ENCODE measurements at places on chromosomes 2 and 18.

DNA sequence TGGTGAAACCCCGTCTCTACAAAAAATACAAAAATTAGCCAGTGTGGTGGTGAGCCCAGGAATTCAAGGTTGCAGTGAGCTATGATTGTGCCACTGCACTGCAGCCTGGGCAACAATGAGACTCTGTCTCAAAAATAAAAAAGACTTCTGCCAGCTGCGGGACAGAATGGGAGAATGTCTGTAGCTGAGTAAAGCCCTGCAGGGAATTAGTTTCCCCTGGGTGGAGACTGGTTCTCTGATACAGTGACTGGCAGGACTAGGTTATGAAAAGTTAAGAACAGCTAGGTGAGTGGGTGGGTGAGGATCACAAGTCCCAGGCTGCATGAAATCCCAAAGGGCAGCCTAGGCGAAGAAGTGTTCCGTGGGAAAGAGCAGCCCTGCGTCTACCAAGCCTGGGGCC is 13.8 kb upstream of the CATIP start:
- H3K4me1 ChIP-seq, result no peaks in the 10 kb centered on the region
- H3K27me3 ChIP-seq, result no peaks in the 10 kb centered on the region
- no peaks in the 10 kb centered on the region for H3K36me3 ChIP-seq
- no peak overlapping the region for H3K4me3 ChIP-seq
- no peak overlapping the region for H3K27ac ChIP-seq

DNA sequence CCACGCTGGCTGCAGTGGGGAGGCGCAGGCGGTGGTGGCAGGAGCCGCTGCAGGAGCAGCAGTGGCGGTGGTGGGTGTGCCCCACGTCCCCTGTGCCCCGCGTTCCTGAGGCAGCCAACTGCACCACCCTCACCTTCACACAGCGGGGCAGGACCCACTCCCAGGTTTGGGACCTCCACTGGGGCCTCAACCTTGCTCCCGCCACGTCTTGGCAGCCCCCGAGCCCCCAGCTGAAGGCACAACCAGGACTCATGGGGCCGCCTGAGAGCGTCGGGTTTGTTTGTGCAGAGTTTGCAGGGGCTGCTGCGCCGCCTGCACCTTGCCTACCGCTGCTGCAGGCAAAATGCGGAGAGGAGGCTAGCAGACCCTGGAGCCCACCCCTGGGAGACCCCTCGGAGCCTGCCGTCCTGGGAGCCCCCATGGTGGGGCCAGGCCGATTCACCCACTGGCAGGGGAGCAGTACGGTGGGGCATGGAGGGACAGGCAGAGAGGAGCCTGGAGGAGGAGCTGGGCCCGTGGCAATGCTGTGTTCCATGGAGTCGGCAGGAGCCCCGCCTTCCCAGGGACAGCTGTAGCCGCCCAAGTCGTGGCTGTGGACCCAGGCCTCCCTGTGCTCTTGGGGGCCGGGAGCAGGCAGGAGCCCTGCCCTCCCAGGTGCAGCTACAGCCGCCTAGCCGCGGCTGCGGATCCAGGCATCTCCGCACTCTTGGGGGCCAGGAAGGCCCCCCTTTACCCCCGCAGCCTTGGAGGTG is 14.7 kb upstream of the EML6 start:
- no peak overlapping the region for H3K27ac ChIP-seq
- H3K4me3 ChIP-seq, result no peak overlapping the region
- H3K36me3 ChIP-seq, result no peaks in the 10 kb centered on the region
- DNase-seq, result peak; percentile 43
- no peaks in the 10 kb centered on the region for H3K27me3 ChIP-seq

GRCh38 chr2:60453872-60454271 is 99.6 kb downstream of the BCL11A start:
- no peak overlapping the region for H3K4me3 ChIP-seq
- H3K27me3 ChIP-seq, result peaks cover 73% of the 10 kb centered on the region
- H3K27ac ChIP-seq, result no peak overlapping the region
- no peak for DNase-seq
- H3K4me1 ChIP-seq, result no peaks in the 10 kb centered on the region

DNA sequence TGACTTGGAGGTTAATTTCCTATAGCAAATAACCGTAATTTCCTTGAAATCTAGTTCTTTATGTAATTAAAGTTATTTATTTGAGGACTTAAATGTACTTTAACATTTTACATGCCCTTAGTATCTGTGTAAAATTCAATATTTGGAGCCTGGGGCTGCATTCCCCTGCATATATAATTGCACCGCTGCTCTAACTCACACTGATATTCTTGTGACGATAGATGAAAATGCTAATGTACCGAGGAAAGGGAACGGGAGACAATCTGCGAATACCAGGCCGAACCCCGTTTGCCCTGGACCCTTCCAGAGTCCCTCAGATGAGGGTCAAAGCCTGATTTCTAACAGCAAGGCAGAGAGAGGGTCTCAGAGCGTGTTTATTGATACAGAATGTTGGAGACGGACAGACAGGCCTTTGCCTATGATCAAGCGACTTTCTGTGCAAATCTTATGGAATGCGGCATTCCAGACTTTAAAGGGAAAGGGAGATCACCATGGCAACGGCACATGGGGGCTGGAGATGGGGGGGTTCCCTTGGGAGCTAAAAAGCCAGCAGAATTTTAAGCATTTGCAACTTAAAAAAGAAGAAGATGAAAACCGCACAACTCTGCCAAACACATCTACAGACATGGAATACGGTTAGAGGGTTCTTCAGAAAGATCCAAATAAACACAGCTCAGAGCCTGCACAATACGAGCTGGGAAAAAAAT is 57.6 kb upstream of the TWIST2 start:
- peaks cover 73% of the 10 kb centered on the region for H3K27me3 ChIP-seq
- no peak for DNase-seq
- no peak overlapping the region for H3K27ac ChIP-seq

GRCh38 chr2:1360557-1361250 is 52.6 kb upstream of the TPO start:
- H3K27ac ChIP-seq, result no peak overlapping the region
- no peaks in the 10 kb centered on the region for H3K36me3 ChIP-seq
- no peak overlapping the region for H3K4me3 ChIP-seq

DNA sequence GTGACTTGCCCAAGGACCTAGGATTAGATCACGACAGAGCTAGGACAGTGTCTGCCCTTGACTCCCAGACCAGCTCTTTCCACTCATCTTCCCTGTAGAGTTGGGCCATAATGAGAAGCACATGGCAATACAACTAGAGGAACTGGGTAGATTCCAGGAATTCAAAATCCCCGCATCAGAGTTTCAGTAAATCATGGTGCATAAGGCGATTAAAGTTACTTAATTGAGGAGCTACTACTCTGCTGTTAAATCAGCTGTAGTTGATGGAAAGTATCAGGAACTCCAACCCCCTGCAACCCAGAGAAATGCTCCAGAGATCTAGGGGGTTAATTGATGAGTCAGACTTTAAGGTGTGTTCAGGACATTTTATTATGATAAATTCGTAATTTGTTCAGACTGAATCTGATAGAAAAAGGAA is 5.7 kb downstream of the ANTXR1 start:
- no peaks in the 10 kb centered on the region for H3K36me3 ChIP-seq
- H3K4me1 ChIP-seq, result peaks cover 22% of the 10 kb centered on the region
- no peak overlapping the region for H3K4me3 ChIP-seq

- H3K4me3 ChIP-seq, result no peak overlapping the region
- DNase-seq, result no peak
- no peaks in the 10 kb centered on the region for H3K36me3 ChIP-seq
- no peak overlapping the region for H3K27ac ChIP-seq
These were observed 1094.7 kb upstream of the SLC39A10 start for GRCh38 chr2:194562329-194562728.

DNA sequence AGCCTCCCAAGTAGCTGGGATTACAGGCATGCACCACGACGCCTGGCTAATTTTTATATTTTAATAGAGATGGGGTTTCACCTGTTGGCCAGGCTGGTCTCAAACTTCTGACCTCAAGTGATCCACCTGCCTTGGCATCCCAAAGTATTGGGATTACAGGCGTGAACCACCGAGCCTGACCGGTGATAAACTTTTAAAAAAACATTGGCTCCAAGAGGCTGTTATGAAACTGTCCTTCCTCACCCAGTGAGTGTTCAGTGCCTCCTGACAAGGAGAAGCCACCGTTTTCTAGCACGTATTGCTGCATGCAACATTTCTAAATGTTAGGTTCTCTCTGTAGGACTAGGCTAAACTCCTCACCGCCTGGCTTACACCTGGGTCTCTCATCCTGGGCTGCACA is 63.3 kb downstream of the EDAR start:
- no peak overlapping the region for H3K27ac ChIP-seq
- DNase-seq, result no peak
- no peak overlapping the region for H3K4me3 ChIP-seq
- H3K4me1 ChIP-seq, result peaks cover 24% of the 10 kb centered on the region

- no peak for DNase-seq
- H3K27me3 ChIP-seq, result no peaks in the 10 kb centered on the region
- no peaks in the 10 kb centered on the region for H3K36me3 ChIP-seq
- no peak overlapping the region for H3K4me3 ChIP-seq
- no peak overlapping the region for H3K27ac ChIP-seq
These were observed 31.4 kb upstream of the CD226 start for GRCh38 chr18:69978732-69979715.

GRCh38 chr2:221330436-221330835 is 241.7 kb downstream of the EPHA4 start:
- no peaks in the 10 kb centered on the region for H3K27me3 ChIP-seq
- H3K4me3 ChIP-seq, result no peak overlapping the region
- no peaks in the 10 kb centered on the region for H3K36me3 ChIP-seq
- no peak for DNase-seq
- no peak overlapping the region for H3K27ac ChIP-seq

GRCh38 chr2:151922845-151923666 is 94.8 kb upstream of the ARL5A start:
- no peak for DNase-seq
- H3K4me1 ChIP-seq, result peaks cover 5% of the 10 kb centered on the region
- H3K36me3 ChIP-seq, result no peaks in the 10 kb centered on the region
- no peak overlapping the region for H3K27ac ChIP-seq

DNA sequence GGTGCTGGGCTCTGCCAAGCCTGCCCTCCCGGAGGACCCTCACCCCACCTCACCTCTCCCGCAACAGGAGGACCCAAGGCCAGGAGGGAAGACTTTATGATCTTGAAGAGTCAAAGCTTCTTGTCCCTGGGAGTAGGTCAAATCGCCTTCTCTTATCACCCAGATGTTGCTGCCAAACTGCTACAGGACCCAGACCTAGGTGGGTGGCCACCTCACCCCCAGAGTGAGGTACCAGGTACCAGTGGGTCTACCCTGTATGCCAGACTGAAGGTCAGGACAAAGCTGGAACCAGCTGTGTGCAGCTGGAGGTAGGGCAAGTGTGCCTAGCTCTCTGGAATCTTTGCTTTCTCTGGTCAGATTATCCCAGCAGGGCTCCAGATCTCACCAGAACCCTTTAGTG is 197.2 kb downstream of the ZFP36L2 start:
- H3K4me1 ChIP-seq, result peaks cover 19% of the 10 kb centered on the region
- no peak overlapping the region for H3K4me3 ChIP-seq
- peaks cover 13% of the 10 kb centered on the region for H3K36me3 ChIP-seq

- no peak overlapping the region for H3K27ac ChIP-seq
- no peak for DNase-seq
- H3K36me3 ChIP-seq, result no peaks in the 10 kb centered on the region
- no peaks in the 10 kb centered on the region for H3K4me1 ChIP-seq
- H3K27me3 ChIP-seq, result peaks cover 75% of the 10 kb centered on the region
- H3K4me3 ChIP-seq, result no peak overlapping the region
These were observed 143.9 kb upstream of the KLHL29 start for GRCh38 chr2:23241121-23241520.

- H3K4me3 ChIP-seq, result no peak overlapping the region
- no peaks in the 10 kb centered on the region for H3K36me3 ChIP-seq
- H3K27me3 ChIP-seq, result peaks cover 6% of the 10 kb centered on the region
- H3K4me1 ChIP-seq, result no peaks in the 10 kb centered on the region
- no peak overlapping the region for H3K27ac ChIP-seq
- DNase-seq, result no peak
These were observed 352.0 kb downstream of the THSD7B start for GRCh38 chr2:137117385-137117784.

DNA sequence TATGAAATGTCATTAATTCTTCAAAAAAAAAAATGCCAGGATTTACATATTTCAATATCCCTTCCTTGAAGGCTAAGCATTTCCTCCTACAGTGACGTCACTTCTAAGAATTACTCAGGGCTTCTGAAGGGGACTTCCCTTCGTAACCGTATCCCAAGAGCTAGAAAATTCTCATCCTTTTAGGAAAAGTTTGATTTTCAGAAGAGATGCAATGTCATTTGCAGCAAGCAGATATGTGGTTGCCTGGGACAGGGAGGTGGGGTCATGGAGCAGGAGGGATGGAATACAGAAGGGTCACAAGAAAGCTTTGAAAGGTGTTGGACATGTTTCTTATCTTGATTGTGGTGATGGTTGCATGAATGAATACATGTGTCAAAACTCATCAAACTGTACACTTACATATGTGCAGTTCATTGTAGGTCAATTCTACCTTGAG is 97.0 kb upstream of the ATL2 start:
- peaks cover 11% of the 10 kb centered on the region for H3K4me1 ChIP-seq
- H3K27ac ChIP-seq, result no peak overlapping the region
- no peaks in the 10 kb centered on the region for H3K36me3 ChIP-seq
- no peak overlapping the region for H3K4me3 ChIP-seq
- no peak for DNase-seq
- no peaks in the 10 kb centered on the region for H3K27me3 ChIP-seq

- H3K27ac ChIP-seq, result no peak overlapping the region
- no peaks in the 10 kb centered on the region for H3K4me1 ChIP-seq
These were observed 24.5 kb downstream of the ZEB2 start for GRCh38 chr2:144495227-144496091.

GRCh38 chr2:157182204-157182709 is 75.2 kb upstream of the GALNT5 start:
- DNase-seq, result no peak
- no peaks in the 10 kb centered on the region for H3K4me1 ChIP-seq
- H3K36me3 ChIP-seq, result no peaks in the 10 kb centered on the region

DNA sequence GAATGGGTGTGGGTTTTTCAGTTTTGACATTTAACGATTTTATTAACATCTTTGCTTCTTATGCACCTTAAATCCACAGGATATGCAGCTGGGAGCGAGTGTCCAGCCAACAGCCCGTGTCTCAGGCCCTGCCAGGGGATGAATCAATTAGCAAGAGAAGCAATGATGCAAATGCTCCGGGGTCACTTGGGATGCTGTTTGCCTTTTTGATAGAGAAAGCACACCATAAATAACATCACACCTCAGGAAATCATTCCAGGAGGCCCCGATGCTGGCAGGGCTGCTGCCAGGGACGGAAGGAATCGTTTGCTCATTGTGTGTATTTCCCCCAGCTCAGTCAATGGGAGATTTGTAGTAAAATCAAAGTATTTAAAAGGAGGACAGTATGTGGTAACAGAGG is 394.0 kb upstream of the HNRNPA3 start:
- no peaks in the 10 kb centered on the region for H3K36me3 ChIP-seq
- DNase-seq, result no peak
- no peaks in the 10 kb centered on the region for H3K4me1 ChIP-seq
- H3K27me3 ChIP-seq, result peaks cover 50% of the 10 kb centered on the region
- no peak overlapping the region for H3K4me3 ChIP-seq

GRCh38 chr2:97735161-97735561 is 21.8 kb downstream of the ZAP70 start:
- DNase-seq, result no peak
- H3K36me3 ChIP-seq, result no peaks in the 10 kb centered on the region
- H3K4me3 ChIP-seq, result no peak overlapping the region
- H3K27me3 ChIP-seq, result peaks cover 18% of the 10 kb centered on the region

- H3K4me3 ChIP-seq, result no peak overlapping the region
These were observed 906.7 kb downstream of the NRXN1 start for GRCh38 chr2:50125246-50125645.
